ENCODE measurements at places on chromosomes 3 and 15. TPM values are rescaled to one million over a fixed set of nuclear protein-coding genes. Genes with fewer than 3 reads are reported as not detected.
A peak's percentile ranks its signal among the peaks of the same experiment; 100 is the strongest.

DNA sequence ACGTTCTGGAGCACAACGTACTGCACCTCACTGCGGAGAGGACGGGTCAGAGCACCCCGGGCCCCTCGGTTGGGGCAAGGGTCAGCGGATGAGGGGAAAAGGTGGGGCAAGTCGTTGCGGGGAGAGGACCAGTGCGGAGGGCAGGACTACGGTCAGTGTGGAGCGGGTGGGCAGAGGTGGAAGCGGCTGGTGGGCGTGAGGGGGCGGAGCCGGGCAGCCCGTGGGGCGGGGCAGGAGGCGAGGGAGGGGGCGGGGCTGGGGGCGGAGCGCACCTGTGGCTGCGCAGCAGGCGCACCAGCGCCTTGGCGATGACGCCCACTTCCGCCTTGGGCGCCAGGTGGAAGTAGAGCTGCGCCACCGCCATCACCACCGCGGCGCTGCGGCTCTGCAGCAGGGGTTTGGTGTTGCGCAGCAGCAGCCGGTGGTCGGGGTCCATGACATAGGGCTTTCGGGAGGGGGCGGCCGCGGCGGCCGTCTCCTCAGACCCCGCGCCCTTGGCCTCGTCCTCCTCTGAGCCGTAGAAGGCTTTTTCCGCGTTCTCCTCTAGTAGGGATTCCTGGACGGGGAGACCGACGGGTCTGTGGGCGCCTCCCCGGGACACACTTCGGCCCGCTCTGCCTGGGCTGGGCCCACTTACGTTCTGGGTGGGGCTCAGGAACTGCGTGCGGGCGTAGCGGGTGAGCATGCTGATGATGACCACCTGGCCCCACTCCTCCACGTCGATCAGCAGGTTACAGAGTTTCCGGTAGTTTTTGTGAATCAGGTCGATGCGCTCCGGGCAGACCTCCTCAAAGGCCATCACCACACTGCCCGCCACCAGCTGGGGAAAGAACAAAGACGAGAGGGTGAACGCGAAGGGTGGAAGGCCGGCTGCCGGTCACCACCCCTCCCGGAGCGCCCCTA lies 29.2 kb downstream of the AP3B2 start:
- H3K4me1 ChIP-seq = peaks cover 6% of the 10 kb centered on the region
- no peaks in the 10 kb centered on the region for H3K36me3 ChIP-seq
- peaks cover 36% of the 10 kb centered on the region for H3K27me3 ChIP-seq
- peak overlapping the region; percentile 52 for H3K4me3 ChIP-seq
- peak overlapping the region; percentile 60 for H3K27ac ChIP-seq

GRCh38 chr15:89917442-89918101 lies 4.8 kb upstream of the ARPIN start:
- H3K36me3 ChIP-seq = no peaks in the 10 kb centered on the region
- no peak overlapping the region for H3K4me3 ChIP-seq
- no peaks in the 10 kb centered on the region for H3K27me3 ChIP-seq
- no peak for DNase-seq
- H3K4me1 ChIP-seq = peaks cover 9% of the 10 kb centered on the region
- no peak overlapping the region for H3K27ac ChIP-seq

DNA sequence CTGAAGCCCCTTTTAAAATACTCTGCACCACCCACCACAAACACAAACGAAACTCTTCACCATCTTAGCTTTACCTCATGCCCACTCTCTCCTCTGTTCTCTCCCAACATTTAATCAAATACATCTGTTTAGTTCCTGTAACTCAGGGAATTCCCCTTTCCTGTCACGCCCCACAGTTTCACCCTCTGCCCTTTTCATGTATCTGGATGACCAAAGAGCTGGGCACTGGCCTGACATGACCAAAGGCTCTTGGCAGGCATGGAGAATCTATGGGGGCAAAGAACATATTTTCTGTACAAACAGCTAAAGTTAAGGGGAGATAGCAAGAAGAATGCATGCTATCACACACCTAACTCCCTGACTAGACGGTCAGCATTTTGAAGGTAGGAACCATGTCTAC lies 270.0 kb downstream of the TBL1XR1 start:
- H3K27me3 ChIP-seq = no peaks in the 10 kb centered on the region
- no peak for DNase-seq
- H3K4me1 ChIP-seq = no peaks in the 10 kb centered on the region
- no peaks in the 10 kb centered on the region for H3K36me3 ChIP-seq
- no peak overlapping the region for H3K27ac ChIP-seq

GRCh38 chr3:124886168-124887056 lies 753 bp downstream of the ITGB5 start:
- H3K27ac ChIP-seq = peak overlapping the region; percentile 95
- no peaks in the 10 kb centered on the region for H3K36me3 ChIP-seq
- H3K27me3 ChIP-seq = no peaks in the 10 kb centered on the region
- H3K4me3 ChIP-seq = peak overlapping the region; percentile 83
- no peak for DNase-seq
- peaks cover 17% of the 10 kb centered on the region for H3K4me1 ChIP-seq

DNA sequence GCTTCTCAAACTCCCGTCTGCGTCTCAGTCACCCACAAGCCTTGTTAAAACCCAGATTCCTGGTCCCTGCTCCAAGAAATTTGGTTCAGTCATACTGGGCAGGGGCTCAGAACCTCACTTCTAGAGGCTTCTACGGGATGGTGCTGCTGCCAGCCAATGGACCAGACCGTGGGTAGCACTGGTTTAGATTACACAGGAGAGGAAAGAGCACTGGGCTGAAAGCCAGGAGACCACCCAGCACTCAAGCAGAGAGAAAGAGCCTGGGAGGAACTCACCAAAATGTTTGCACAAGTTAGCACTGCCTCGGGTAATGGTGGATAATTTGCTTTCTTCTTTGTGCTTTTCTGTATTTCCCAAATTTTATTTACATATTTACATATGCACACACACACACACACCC lies 46.9 kb upstream of the MUC13 start:
- H3K36me3 ChIP-seq = no peaks in the 10 kb centered on the region
- H3K4me3 ChIP-seq = no peak overlapping the region
- no peaks in the 10 kb centered on the region for H3K27me3 ChIP-seq
- DNase-seq = no peak
- H3K4me1 ChIP-seq = peaks cover 13% of the 10 kb centered on the region

DNA sequence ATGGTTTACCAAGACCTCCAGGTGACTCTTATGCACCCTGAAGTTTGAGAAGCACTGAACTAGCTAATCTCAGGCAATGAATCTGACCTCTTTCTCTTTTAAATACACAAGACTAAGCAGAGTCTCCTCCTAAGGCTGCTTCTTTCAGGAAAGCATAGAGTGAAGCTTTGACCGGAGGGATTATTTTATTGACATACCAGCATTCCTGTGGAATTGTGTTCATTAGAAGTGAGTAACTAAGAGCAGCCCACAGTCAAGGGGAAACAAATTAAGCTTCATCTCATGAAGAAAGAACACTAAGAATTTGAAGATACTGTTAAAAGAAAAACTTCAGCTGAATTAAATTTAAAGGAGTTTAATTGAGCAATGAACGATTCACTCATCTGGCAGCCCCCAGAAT lies 963.5 kb downstream of the NTRK3 start:
- DNase-seq = no peak
- no peak overlapping the region for H3K4me3 ChIP-seq
- no peaks in the 10 kb centered on the region for H3K27me3 ChIP-seq
- no peaks in the 10 kb centered on the region for H3K36me3 ChIP-seq

DNA sequence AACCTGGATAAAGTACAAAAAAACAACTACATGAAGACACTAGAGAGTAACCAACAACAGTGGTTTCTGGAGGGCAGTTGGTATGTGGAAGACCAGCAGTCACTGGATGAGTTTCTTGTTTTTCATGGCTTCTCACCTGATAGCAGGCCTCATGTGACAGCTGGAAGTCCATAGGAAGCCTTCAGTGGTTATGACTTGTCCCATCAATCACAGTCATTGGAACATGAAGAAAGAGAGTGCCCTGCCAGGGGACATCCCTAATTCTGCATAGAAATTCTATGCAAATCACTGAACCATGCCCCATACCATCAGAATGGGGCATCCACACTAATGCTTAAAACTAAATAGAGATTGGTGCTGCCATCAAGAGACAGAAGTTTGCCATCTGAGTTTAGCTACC lies 81.6 kb downstream of the AKAP13 start:
- H3K27ac ChIP-seq = no peak overlapping the region
- no peak overlapping the region for H3K4me3 ChIP-seq
- peaks cover 8% of the 10 kb centered on the region for H3K4me1 ChIP-seq
- H3K27me3 ChIP-seq = no peaks in the 10 kb centered on the region
- H3K36me3 ChIP-seq = no peaks in the 10 kb centered on the region
- no peak for DNase-seq

- no peak overlapping the region for H3K27ac ChIP-seq
- DNase-seq = no peak
- H3K36me3 ChIP-seq = no peaks in the 10 kb centered on the region
- no peaks in the 10 kb centered on the region for H3K27me3 ChIP-seq
- H3K4me1 ChIP-seq = peaks cover 6% of the 10 kb centered on the region
- no peak overlapping the region for H3K4me3 ChIP-seq
Observed at GRCh38 chr15:39140060-39140604, 440.7 kb upstream of the THBS1 start.

DNA sequence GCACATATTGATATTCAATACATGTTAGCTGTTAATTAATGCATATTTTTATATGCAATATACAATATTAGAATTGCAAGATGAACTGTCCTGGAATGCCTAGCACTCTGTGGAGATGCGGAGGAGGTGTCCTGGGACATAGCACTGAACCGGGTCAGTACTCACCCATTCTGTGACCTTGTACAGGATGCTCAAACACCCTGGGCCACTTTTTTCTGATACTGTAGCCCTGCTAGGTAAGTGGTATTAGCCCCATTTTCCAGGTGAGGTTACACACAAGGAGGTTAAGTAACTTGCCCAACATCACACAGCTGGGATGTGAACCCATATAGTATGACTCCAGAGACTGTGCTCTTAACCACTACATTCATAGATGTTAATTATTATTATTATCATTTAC lies 1.7 kb upstream of the MAGEF1 start:
- no peak overlapping the region for H3K4me3 ChIP-seq
- H3K36me3 ChIP-seq = no peaks in the 10 kb centered on the region
- DNase-seq = no peak
- peaks cover 4% of the 10 kb centered on the region for H3K4me1 ChIP-seq
- H3K27me3 ChIP-seq = no peaks in the 10 kb centered on the region

DNA sequence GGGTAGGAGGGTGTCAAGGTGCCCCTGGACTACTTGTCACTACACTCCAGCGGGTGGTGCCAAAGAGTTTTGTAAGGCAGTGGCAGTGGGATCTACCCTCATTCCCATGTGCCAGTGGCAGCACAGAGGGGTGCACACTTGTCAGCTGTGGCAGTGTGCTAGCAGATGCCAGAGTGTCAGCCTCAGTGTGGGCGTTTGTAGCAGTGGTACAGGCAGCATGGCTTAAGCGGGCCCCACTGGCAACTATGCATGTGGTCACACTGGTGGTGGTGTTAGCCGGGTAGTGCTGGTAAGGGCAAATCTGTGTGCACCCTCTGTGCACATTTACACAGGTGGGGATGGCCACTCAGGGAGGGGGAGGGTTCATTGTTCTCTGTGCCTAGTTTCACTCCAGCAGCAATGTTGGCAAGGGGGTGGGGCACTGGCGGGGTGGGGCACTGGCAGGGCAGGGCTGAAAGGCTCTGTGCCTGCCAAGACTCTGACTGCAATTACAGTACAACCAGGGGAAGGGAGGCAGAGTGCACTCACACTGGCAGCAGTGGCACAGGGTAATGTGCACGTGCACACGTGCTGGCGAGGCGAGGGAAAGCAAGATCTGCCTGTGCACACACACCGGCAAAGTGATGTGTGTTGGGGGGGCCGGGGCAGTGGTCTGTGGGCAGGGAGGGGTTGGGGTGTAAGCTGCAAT lies 31.8 kb downstream of the MYO9A start:
- no peaks in the 10 kb centered on the region for H3K36me3 ChIP-seq
- H3K4me1 ChIP-seq = no peaks in the 10 kb centered on the region
- no peak overlapping the region for H3K27ac ChIP-seq
- no peak overlapping the region for H3K4me3 ChIP-seq

DNA sequence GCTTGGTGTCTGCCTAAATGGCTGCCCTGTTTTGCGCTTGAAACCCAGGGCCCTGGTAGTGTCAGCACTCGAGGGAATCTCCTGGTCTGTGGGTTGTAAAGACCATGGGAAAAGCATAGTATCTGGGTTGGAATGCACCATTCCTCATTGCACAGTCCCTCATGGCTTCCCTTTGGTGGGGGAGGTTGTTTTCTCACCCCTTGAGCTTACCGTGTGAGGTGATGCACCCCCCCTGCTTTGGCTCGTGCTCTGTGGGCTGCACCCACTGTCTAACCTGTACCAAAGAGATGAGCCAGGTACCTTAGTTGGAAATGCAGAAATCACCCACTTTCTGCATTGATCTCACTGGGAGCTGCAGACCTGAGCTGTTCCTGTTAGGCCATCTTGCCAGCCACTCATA lies 104.7 kb downstream of the MBNL1 start:
- no peak overlapping the region for H3K27ac ChIP-seq
- no peaks in the 10 kb centered on the region for H3K27me3 ChIP-seq
- peaks cover 4% of the 10 kb centered on the region for H3K4me1 ChIP-seq

DNA sequence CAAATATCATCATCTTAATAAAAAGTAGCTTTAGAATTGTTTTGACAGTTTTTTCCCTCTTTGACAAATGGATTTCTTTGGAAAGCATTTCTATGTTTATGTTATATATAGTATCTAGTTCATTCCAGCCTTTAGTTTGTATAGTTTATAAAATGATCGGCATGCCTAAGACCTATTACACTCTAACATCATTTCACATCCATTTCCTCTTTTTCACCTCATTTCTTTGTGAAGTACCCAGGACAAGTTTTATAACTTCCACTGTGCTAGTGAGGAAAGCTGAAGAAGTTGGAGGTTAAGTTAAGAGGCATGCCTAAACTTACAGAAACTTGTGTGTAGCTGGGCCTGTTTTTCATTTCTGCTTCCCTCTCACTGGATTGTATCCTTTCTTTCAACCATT lies 178.4 kb downstream of the TP63 start:
- peaks cover 28% of the 10 kb centered on the region for H3K4me1 ChIP-seq
- H3K27me3 ChIP-seq = no peaks in the 10 kb centered on the region
- no peak overlapping the region for H3K4me3 ChIP-seq
- H3K36me3 ChIP-seq = no peaks in the 10 kb centered on the region
- no peak for DNase-seq
- H3K27ac ChIP-seq = no peak overlapping the region

GRCh38 chr3:32963871-32964270 lies 12.4 kb downstream of the CCR4 start:
- no peak overlapping the region for H3K4me3 ChIP-seq
- no peaks in the 10 kb centered on the region for H3K4me1 ChIP-seq
- no peak overlapping the region for H3K27ac ChIP-seq
- DNase-seq = no peak
- no peaks in the 10 kb centered on the region for H3K27me3 ChIP-seq

Gene GOLGA8Q
- total RNA-seq = not detected

Gene AGBL1
- total RNA-seq = 0.11 TPM

Gene CCR9
- total RNA-seq = not detected

Gene SLC15A2
- total RNA-seq = 4.7 TPM

Gene CTDSPL2
- total RNA-seq = 24.3 TPM

Gene FBLN2
- total RNA-seq = 6.3 TPM

Gene MSL2
- total RNA-seq = 24.8 TPM

Gene TGM5
- 36.1 TPM for total RNA-seq
